Activated T-cell treated with anti-CD3 and anti-CD28 coated beads, Interleukin-2, amount 50 U/mL, for 1 hour (primary cell): ENCODE measurements at places on chromosomes 7 and 10.

- no peak for DNase-seq
Observed at GRCh38 chr7:99229234-99229633, 21.3 kb upstream of the KPNA7 start.

GRCh38 chr7:124426621-124427020 lies 339.0 kb downstream of the GPR37 start:
- no peak for DNase-seq

DNA sequence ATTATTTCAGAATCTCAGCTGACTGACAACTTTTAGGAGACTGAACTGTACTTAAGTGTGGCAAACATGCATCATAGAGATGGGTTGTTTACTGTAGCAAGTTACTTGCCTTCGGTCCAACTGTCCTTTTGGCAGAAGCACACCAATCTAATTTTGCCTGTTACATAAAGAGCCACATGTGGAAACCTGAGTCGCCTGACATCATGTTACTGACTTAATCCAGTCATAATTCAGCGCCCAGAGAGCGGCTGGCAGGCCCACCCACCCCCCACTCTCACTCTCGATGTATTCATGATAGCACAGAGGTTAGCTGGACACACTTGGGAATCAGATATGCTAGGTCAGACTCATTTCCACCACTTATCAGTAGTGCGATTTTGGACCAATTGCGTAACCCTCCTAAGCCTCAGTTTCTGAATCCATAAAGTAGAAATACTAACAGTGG lies 57.3 kb upstream of the CAPZA2 start:
- DNase-seq = no peak

DNA sequence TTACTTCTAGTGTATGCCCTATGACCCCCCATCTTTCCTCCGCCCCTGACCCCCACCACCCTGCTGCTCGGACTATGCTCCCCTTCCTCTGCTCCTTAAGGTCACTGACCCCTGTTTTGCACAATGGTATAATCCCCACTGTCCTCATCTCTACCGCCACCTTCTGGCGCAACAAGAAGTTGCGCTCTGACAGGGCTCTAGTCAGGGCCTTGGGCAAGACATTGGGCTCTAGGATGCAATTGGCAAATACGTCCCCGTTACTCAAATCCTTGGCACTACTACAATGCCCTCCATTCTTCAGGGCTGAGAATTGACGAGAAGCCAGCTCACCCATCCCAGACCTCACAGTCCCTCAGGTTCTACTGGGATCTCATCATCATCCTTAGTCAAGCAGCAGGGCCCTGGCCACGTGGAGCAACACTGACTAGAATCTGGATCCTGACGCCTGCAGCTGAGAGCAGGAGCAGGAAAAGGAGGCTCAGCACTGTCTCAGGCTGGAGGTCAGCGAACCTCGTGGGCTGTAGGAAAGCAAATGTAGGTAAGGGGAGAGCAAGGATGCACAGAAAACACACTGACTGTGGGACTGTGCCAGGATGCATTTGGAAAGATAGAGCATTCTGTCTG lies 10.6 kb downstream of the LRIT2 start:
- peak; percentile 34 for DNase-seq

DNA sequence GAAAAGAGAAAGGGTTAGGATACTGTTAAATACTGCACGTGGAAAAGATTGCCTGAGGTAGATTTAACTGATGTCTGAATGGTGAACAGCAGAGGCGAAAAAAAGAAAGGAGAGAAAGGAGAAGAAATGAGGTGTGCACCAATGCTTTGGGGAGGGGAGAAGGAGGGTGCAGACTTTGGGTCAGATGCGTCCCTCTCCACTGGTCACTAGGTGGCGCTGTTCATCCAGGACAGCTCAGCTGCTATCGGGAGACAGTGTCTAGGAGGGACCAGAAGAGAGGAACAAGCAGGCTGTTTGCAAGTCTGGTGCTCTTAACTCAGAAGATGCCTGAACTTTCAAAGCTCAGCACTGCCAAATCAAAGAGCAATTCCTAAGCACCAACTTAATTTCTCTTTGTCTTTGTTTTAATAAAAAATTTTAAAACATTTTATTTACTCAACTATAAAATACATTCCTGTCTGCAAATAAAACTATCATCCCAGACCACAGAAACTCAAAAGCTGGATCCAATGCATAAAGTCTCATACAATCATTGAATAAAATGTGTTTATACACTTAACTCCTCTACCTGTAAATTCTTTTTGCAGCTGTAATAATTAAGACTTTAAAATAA lies 83.9 kb upstream of the PDLIM1 start:
- no peak for DNase-seq

DNA sequence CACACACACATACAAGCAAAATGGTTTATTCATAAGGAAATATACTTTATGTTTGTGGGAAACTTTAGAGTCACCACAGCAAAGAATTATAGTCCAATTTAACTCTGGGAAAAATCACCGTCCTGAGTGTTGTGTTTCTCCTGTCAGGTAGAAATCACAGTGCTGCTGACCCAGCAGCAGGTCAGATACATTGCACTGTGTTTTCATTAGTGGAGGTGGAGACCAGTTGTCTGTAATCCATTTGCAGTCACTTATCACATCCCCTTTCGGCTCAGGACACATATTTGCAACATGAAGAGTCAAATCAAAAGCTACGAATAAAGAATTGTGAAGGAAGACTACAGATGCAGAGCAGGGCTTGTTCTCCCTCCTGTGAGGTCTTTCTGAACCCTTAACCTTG lies 799.6 kb downstream of the GRM8 start:
- no peak for DNase-seq

DNA sequence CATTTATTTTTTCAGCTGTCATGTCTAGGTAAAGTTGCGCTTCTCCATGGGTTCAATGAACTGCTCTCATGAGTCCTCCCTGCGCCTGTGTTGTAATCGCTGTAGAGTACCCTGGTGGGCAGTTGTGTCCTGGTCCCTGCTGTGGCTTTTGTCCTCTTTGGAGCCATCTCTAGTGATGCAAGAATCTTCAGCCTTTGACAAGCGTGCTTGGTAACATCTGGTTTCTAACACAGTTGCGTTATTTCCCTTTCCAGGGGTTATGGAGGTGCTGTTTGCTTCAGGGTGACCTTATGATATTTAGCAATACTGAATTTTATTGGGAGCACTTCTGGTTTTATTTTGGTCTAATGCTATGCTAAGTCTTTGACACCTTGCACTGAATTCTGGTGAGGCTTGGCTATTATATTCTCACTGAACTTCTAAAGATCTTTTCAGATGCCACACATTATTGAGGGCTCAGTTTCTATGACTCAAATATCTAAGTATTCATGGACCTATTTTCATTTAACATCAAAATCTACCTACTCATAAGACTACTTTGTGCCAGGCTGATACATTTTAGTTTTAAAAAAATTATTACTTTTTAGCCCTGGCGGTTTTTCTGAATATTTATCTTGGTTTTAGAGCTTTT lies 88.6 kb downstream of the FANK1 start:
- DNase-seq = no peak

DNA sequence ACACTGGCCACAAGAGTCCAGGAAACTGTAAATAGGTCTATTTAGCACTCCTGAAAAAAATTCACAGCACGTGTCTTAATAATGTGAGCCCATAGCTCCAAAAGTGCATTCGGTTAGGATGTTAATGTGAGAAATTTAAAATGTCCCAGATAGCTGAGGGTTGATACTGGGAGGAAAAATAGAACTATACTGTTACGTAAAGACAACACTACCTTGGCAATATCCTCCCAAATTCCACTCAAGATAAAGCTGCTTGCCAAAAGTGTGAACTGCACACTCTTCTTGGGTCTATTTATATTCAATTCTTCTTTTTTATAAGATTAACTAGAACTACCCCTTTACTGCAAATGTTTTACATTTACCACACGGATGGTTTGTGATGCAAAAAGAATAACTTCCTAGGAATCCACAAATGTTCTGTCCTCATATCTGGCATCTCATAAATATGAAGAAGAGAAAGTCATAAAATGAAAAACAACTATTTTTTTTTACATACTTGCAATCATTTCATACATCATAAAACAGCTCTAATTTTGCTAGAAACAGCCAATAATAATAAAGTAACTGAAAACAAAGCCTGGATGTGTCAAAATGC lies 10.4 kb downstream of the RAB11FIP2 start:
- DNase-seq = no peak

DNA sequence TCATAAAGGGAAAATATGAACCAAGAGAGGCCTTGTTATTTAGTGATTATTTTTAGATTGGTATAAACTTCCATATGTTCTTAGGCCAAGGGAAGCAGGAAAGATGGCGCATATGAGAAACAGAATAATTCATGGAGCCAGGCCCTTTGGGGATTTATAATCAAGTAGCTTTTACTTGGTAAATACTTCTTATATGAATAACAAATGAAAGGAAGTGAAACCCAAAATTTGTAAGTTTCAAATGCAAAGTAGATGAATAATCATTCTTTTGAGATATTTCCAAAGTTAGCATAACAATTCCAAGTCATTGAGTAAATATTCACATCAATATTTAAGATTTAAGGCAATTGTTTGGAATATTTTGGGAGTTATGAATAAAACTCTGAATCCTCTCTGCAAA lies 13.9 kb upstream of the OPTN start:
- DNase-seq = no peak

DNA sequence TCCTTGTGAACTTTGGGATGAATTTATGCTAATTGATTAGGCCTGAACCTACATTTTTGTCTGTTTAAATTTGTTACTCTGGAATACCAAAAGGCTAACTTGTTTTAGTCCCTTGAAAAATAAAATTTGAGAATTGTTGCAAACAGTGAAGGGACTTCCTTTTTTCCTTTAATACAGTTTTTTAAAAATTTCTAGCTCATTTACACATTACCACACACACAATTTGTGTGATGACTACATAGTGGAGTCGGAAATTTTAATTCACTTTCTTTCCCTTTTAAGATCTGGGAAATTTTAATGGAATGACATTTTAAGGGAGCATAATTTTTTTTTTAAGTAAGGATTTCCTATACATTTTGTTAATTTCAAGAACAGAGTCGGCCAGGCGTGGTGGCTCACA lies 8.6 kb upstream of the TMEM236 start:
- DNase-seq = no peak

DNA sequence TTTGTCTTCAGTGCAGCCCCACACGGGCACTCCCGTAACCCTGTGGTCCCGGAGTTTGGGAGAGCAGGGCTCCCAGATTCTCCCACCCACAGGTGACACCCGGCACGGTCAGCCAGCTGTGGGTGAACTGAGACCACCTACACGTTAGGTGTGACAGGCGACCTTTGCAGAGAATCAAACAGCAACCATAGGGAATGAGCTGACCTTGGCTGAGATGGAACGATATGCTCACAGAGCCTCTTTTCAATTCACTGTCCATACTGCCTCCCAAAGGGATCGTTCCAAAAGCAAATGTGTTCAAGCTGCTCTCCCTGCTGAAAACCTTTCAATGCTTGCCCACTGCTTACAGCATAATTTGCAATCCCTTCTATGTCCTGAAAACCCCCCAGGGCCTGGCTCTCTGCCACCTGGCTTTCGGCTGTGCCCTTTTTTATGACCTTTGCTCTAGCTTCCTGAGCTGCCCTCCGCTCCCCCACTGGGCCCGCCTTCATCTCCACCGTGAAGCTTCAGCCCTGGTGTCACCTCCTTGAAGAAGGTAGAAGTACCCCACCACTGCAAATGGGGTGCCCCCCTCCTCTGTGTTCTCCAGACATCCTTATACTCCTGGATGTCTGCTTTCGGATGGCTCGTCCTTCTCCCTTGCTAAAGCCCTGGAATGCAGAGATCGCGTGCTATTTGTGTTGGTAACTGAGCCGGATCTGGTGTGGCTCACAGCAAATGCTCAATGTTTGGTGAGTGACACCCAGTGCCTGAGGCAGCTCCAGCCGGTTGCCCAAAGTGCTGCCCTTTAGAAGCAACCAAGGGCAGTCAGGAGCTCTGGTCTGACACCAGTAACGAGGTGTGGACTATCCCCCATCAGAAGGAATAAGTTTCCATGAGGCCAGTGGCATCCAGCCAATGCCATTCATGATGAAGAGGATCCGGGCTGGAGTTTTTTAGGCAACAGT lies 90.4 kb downstream of the KIAA1549 start:
- DNase-seq = no peak

- no peak for DNase-seq
Observed at GRCh38 chr7:145082366-145083161, 246.7 kb upstream of the TPK1 start.
